ENCODE measurements at places on chromosomes 3 and 15. TPM values are rescaled to one million over a fixed set of nuclear protein-coding genes. Genes with fewer than 3 reads are reported as not detected.

WDR76 gene
- total RNA-seq, result 7.9 TPM

STRIT1 gene
- total RNA-seq, result not detected

EBLN2 gene
- total RNA-seq, result 12.8 TPM

MTMR10 gene
- total RNA-seq, result 36.6 TPM

SKOR1 gene
- 1.1 TPM for total RNA-seq

KCNMB2 gene
- not detected for total RNA-seq

TICRR gene
- 8.4 TPM for total RNA-seq

DNA sequence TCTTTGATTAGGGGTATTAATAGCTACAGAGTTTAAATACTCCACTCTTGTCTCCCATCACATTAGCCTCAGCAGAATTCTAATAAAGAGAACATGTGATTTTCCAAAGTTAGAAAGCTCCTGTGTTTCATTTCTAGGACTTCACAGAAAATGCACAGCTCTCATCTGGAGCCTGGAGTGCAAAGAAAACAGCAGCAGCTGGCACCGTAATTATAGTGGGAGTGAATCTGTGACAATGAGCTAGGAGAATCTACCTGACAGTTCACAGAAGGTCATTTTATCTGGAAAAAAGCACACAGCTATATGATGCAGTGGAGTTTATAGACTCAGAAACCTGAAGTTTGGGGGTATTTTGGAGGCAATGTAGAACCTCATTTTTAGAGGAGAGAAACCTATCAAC, 5.4 kb upstream of the TRIM59 start:
- no peak for DNase-seq

DNA sequence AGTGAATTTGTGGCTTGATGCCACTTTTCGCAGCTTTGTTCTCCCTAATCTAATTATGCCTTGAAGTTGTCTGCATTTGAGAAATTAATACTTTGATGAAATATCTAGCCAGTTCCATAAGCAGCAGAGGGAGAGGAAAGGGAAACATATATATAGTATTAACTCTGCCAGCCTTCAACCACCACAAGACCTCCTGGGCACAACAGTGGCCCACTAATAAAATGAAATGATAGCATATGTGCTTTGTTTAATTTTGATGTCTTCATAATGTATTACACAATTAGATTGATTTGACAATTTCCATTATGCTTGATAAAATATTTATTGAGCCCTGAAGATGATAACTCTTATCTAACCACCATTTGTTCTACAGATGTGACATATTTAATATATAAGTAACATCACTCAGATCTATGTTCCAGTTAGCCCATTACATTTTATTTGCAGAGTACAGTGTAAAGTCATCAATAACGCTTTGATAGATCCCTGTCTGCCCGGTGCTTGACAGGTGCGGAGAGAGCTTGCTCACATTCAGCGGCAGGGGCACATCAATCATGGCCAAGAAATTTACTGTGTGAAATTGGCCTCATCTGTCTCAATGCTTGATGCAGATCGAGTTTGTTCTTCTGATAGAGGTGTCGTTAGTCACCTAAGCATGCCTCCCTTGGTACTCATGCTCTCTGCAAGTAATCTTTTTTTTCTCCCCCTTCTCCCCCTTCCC, 187.4 kb downstream of the MECOM start:
- DNase-seq, result no peak

- DNase-seq, result no peak
Measured at GRCh38 chr3:141039589-141039988, 11.6 kb upstream of the SPSB4 start.

GRCh38 chr3:181210275-181210674, 220.7 kb upstream of the DNAJC19 start:
- DNase-seq, result no peak

DNA sequence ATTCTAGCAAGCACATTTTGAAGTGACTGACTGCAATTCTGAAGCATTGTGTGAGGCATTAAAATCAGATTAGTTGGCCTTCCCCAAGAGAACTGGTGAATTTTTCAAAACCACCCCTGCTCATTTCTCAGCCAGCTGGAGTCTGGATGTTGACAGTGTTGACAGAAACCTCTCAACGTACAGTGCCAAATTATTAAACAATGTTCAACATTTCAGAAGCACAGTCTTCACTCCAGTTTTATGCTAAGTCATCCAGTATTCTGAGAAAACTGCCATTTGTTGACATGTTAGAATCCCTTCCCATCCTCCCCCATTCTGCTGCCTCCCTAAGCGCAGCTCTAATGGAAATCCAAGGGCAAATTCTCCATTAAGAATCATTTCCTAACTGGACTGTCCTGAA, 369.3 kb upstream of the TRIM42 start:
- DNase-seq, result no peak

GRCh38 chr3:129605203-129605921, 1.1 kb downstream of the PLXND1 start:
- DNase-seq, result peak; percentile 59

DNA sequence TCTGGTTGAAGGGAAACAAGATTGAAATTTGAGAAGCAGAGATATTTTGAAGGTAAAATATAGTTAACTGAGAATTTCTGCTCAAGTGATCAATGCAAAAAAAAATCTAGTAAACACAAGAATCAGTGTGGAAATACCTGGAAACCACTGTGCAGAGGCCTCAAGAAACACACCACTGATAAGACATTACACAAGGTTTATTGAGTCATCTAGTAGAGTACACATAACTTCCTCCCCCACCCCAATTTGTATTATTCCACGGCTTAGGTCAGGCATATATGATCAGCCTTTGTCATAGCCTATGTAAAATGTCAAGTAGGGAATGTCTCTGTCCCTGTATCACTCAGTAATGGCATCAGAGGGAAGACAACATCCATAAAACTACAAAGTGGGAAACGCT, 447.8 kb upstream of the BCHE start:
- DNase-seq, result no peak

GRCh38 chr15:87686841-87687522, 569.6 kb downstream of the NTRK3 start:
- DNase-seq, result no peak

- no peak for DNase-seq
Measured at GRCh38 chr3:188316723-188317070, 162.7 kb downstream of the LPP start.

DNA sequence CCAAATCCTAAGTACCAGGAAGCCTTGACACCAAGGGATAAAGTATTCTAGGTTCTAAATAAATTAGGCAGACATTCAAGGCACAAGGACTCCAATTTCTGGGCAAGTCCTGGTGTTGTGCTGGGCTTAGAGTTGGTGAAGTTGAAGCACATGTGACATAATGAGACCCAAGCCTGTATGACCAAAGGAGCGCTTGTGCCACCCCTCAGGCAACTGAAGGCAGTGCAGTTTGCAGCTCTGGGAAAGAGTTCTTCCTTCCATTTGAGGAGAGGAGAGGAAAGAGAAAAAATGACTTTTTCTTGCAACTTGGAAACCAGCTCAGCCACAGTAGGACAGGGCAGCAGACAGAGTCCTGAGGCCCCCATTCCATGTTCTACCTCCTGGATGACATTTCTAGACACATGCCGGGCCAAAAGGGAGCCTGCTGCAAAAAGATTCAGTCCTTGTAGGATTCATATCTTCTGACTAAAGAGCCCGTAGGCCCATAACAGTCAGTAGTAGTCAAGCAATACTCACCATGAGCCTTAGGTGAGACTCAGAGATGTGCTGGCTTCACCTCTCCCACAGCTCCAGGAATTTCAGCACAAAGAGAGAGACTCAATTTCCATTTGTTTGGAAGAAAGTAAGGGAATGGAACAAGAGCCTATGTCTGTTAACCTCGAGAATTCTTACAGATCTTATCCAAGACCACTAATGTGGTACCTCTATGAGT, 588.8 kb upstream of the BCHE start:
- DNase-seq, result no peak

DNA sequence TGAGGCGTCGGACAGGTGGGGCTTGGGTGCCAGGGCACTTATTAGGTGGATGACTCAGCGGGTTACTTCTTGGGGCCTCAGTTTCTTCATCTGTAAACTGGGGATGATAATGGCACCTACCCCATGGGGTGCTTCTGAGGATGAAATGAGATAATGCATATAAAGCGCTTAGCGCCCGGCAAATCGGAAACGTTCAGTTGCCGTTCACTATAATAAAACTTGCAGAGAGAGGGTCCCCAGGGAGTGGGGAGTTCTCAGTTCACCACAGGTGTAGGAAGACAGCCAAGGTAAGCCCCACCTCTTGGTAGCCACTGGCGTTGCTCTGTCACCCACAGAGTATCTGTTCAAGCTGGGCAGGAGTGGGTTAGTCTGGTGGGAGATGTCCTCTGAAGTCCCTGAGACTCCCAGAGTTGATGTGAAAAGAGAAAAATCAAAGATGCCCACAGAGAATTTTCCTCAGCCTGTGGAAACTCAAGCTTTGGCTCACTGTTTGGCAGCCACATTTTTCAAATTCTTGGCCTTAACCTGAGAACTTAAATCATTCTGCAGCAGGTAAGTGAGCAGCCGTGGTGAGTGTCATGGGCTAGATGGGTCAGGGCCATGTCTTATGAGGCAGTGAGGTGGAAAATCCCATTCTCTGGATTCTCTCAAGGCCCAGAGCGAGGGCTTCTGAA, 221.5 kb upstream of the BHLHE40 start:
- DNase-seq, result no peak

DNA sequence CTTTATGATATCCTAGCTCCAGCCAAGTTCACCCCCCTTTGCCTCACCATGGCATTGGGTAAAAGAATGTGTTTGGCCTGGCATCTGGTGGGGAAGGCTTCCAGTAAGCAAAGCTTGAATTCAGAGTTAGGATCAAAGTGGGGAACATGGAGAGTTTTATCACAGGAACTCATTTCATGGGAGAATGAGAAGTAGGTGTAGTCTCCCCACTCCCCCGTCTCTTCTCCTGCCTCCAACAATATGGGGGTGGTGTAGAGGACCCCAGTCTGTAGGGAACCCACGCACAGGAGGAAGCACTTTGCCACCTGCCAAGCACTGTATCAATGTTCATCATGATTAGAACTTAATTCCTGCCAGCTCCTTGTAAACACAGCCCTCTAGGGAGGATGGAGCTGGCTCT, 200.5 kb downstream of the UACA start:
- no peak for DNase-seq

GRCh38 chr3:72982609-72983366, 13.8 kb upstream of the PPP4R2 start:
- no peak for DNase-seq

GRCh38 chr3:65837604-65838003, 201.1 kb downstream of the MAGI1 start:
- no peak for DNase-seq

DNA sequence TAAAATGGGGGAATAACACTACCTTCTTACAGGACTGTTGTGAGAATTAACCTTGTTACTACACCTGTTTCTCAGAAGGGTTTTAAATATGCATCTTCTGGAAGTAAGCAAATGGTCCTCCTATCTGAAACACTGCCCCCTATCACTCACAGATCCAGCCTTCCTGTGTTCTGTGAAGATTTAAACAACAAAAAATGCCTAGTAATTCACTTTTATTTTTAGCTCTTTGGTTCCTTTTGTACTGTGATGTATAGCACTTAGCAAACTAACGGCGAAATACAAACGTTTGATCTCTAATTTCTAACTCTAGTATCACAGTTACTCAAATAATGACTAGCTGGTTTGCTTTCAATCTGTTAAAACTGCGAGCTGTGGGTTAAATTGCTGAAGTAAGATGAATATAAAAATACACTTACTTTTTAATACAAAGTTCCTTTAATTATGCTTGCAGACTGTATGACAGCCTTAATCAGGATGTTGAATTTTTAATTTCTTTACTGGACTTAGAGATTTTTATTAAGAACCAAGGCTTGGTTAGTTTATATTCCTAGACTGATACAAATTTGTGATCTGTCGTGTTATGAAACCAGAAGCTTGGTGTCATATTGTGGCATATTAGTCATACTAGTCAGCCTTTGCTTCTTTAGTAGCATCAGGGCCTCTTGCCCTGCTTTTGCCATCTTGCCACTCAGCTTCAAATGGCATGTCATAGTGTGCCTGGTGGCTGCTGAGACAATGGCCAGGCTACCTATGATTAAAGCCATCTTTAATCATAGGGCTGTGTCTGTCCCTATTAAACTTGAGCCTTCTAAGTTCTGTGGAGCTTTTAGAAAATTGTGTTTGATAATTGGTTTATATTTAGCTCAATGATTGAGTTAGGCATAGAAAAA, 9.2 kb downstream of the EIF3J start:
- DNase-seq, result no peak

- no peak for DNase-seq
Measured at GRCh38 chr3:121619691-121620090, 26.5 kb downstream of the FBXO40 start.

DNA sequence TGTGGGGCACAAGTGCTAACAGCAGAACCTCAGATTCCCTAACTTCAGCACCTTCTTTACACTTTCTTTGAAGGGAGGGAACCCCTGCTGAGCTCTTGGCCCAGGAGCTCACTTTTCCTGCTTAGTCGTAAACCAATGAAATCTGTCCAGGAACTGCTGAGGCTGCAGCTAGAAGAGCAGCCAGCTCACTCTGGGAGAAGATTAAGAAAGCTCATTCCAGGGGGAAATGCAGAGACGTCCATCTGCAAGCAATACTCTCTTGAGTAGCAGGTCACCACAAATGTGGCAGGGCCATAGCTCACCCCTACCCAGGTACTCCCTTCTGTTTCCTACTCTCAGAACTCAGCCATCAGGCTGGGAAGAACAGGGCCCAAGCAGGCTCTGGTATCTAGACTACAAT, 103.3 kb downstream of the WDR76 start:
- no peak for DNase-seq

DNA sequence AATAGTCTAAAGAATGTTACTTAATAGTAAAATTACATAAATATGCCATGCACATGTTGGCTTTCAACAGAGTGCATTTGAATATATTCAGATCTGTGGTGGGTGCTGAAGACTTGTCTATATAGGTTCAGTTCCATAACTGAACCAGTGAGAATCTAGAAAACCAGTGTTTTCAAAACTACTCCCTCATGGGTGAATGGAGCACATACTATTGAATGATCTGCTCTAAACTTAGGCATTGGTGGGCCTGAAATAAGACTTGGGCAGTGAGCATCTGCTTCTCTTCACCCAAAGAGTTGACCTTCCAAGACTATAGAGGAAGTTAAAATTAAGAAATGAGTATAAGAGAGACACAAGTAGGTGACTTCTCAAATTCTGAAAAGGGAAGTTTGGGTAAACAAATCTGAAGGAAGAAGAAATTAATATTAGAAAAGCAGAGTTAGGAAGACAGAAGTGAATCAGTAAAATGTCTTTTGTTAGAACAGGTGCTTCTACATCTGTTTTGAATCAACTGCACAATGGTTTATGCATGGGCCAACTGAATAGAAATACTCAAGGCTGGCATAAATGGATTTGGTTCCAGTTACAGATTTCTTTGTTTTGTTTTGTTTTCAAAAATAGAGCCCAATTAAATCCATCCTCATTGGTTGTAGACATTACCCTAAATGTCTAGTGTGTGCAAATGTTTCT, 19.3 kb downstream of the ALCAM start:
- no peak for DNase-seq

Measured in testis (tissue), 5 donors.